ENCODE measurements at places on chromosomes 6 and 20.

DNA sequence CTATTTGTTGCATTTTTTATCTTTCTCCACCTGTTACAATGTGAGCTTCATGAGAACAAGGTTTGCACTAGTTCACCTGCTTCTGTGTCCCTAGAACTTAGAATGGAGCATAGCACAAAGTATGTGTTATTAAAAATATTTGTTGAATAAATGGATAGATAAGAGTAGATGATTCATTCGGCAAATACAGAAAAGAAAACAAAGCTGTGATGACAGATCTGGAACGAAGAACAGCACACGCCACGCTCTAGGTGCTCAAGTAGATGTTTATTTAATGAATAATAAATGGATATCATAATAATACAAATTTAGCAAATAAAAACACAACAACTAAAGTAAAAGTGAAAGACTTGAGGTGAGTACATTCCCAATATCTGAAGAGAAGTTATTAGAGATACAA, 273.1 kb downstream of the HAO1 start:
- DNase-seq, result no peak

GRCh38 chr6:4404415-4404814, 269.0 kb upstream of the ECI2 start:
- DNase-seq, result no peak

- DNase-seq, result no peak
Measured at GRCh38 chr6:65126667-65127066, 580.4 kb downstream of the EYS start.

GRCh38 chr6:29926413-29927274, 15.7 kb upstream of the HLA-A start:
- peak; percentile 86 for DNase-seq

GRCh38 chr20:34070079-34070439, 42.0 kb downstream of the EIF2S2 start:
- DNase-seq, result no peak

DNA sequence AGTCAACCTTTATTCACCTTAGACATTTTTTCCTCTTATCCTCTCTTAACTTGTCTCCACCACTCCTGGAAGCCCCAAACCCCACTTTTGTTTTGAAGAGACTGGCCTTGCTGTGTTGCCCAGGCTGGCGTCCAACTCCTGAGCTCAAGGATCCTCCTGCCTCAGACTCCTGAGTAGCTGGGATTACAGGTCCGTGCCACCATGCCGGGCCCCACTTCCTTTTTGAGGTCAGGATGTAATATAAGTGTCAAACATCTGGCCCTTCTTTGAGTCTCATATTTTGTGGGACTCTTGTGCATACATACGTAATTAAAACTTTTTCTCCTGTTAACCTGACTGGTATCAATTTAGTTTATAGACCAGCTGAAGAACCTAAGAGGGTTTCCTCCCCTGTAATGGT, 1.4 kb upstream of the CDK19 start:
- DNase-seq, result no peak

DNA sequence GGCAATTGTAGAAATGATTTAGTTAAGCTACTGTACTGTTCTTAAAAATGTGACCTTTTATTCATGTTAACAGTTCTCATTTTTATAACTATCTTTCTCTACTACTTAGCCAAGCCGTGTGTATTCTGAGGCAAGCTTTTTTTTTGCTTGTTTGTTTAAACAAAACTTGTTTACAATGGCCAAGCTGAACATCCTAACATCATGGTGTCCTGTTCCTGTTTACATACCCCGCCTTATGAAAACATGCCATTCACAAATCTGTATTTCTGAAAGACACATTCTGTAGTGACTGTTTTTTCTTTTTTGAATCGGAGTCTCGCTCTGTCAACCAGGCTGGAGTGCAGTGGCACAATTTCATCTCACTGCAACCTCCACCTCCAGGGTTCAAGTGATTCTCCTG, 140.9 kb downstream of the NCOA3 start:
- no peak for DNase-seq

DNA sequence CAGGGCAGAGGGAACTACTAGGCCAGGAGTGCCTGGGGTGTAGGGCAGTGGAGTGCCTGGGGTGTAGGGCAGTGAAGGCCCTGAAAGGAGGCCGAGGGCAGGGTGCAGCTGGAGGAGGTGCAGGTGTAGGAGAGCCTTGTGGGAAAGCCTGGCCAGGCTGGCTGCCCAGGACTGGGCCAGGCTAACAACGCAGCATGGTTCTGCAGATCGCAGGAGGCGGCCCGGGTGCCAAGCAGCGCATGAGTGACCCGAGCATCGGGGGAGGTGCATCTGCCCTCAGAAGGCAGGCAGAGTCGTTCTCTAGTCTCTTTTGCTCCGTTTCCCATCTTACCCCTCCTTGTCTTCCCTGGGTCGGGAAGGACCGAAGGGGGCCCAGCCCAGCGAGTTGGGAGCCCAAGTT, 151.5 kb upstream of the PHACTR3 start:
- DNase-seq, result no peak

GRCh38 chr20:41398408-41398807, 31.8 kb upstream of the EMILIN3 start:
- DNase-seq, result no peak

DNA sequence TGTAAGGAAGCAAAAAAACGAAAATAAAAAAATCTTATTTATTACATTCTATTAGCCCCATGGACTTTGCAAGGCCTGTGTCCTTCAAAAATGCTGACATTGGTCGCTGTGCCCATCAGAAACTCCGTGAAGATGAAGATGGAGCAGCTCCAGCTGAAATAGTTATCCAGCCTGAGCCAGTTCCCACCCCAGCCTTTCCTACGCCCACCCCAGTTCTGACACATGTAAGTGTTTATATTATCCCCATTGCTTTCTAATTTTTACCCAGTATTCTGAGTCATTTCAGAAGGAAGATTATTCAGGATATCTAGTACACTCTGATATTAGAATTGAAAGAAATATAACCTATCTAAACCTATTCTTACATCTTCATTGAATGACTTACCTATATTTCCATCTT, 217.7 kb downstream of the ARHGAP18 start:
- DNase-seq, result no peak

DNA sequence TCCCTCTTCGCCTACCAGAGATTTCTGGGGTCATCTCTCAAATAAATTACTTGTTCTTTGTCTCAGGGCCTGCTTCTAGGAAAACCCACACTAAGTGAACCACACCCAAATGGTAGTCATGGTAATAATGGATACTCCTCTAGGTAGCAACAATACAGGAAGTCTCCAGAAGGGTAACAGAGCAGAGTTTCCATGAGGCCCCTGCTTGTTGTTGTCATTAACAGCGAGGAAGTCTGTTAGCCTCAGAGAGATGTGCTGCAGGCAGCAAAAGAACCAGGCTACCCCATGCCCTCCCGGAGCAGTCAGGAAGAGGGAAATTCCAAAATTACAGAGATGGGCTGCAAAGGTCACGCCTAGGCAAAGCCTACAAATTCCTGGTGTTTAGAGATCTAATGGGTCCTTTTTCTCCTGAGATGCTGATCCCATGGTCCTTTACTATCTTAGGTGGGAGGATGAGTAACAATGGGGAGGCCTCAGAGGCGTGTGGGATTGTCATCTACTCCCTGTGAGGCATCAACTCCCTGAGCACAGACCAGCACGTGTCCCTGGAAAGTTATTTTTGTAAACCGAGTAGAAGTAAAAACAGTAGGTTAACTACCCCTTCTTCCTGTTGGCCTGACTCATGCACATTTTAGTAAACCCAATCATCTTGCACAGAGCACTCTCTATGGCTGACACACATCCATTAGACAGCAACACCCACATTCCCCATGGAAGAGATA, 10.1 kb downstream of the ISM1 start:
- DNase-seq, result peak; percentile 45

GRCh38 chr6:91083211-91083610, 496.3 kb upstream of the MAP3K7 start:
- no peak for DNase-seq

DNA sequence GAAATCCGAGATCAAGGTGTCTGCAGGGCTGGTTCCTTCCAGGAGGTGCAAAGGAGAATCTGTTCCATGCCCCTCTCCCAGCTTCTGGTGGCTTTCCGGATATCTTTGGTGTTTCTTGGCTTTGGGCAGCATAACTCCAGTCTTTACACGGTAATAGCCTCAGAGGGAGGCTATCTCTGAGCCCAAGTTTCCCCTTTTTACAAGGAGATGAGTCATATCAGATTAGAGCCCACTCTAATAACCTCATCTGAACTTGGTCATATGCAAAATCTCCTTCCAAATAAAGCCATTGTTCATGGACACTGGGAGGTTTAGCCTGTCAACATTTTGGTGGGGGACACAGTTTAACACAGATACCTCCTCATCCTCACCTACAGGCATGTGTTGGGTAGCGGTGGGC, 213.7 kb downstream of the ATXN1 start:
- no peak for DNase-seq

DNA sequence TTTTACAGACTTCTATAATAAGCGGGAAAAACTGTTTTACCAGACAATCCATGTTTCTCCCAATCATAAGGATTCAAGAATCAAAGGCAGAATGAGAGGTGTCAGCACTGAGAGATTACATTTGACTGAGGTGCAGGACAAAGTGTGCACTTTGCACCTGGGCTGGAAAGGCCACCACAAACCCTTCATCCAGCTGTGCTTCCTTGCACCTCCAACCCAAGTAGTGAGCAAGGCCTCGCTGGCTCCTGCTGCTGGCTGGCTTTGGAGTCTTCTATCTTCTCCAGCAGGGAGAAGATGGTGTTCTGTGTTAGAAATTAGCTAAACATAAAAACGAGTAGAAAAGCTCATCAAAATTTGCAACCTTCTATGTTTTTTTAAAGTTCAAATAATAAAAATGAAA, 77.7 kb downstream of the CHD6 start:
- DNase-seq, result no peak

GRCh38 chr6:119608994-119609393, 259.4 kb upstream of the MAN1A1 start:
- no peak for DNase-seq

DNA sequence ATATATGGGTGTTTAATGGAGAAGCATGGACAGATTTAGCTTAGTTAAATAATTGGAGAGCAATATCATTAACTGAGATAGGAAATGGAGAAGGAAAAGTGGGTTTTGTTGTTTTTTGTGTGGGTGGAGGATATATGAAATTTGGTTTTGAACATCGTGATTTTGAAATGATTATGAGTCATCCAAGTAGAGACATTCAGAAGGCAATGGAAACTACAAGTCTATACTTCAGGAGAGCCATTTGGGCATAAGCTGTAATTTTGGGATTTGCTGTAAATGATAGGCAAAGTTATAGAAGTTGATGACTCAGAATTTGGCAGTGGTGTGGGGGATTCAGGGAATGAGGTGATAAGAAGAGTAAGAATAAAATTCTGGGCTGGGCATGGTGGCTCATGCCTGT, 27.4 kb upstream of the FAM135A start:
- no peak for DNase-seq

DNA sequence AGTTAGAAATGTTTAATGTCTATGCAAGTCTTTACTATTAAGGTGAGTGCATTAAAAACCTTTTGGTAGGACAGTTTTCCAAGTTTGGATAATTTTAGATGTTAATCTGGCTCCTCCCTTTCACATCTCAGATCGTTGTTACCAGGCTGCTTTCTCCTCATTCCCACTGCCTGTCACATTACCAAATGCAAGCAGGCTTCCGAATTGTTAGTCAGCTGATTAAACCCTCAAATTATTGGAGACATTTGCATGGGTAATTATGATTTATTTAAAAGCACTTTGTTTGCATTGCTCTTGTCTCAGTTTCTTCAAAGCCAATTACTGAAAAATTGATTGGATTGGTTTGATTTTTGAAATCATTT, 816.5 kb downstream of the KIF16B start:
- DNase-seq, result no peak

GRCh38 chr20:55010761-55011160, 535.4 kb downstream of the DOK5 start:
- no peak for DNase-seq

DNA sequence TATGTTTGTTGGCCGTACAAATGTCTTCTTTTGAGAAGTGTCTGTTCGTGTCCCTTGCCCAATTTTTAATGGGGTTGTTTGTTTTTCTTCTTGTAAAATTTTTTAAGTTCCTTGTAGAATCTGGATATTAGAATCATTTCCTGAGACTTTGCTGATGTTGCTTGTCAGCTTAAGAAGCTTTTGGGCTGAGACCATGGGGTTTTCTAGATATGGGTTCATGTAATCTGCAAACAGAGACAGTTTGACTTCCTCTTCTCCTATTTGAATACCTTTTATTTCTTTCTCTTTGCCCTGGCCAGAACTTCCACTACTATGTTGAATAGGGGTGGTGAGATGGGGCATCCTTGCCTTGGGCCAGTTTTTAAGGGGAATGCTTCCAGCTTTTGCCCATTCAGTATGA, 82.6 kb downstream of the SLC24A3 start:
- no peak for DNase-seq

GRCh38 chr20:64000906-64001305, 20.0 kb downstream of the PRPF6 start:
- DNase-seq, result no peak

GRCh38 chr6:3905945-3906845, 57.0 kb downstream of the FAM50B start:
- DNase-seq, result no peak

- no peak for DNase-seq
Measured at GRCh38 chr6:21871831-21872230, 278.3 kb downstream of the SOX4 start.

- DNase-seq, result no peak
Measured at GRCh38 chr6:128155826-128156225, 255.0 kb upstream of the THEMIS start.

DNA sequence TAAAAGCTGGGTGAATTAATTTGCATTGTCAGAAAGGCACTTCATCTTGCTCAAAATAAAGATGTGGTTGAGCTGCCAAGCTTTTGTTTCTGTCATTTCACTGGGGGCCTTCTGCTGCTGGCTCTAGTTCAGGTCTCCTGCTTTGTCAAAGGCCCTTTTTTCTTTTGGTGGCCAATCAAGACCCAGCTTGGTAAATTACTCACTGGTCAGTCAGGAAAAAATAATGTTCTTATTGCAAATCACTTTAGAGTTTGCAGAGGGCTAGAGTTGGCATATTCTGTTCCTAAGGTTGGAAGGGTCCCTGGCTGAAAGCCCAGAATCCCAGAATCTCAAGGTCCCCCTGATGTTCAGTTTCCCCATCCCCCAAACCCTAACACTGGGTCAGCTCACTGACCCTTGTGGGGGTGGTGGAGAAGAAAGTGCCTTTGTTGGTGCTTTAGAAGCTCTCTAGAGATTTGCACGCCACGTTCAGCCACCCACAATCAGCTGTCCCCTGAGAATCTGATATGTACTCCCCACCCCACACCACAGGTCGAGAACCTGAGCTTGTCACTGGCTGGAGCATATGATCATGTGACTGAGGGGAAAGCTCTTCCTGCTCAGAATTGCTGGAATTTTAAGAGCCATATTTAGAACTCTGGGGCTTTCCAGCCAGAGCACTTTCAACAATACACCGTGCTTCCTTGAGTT, 21.7 kb upstream of the BNIP5 start:
- DNase-seq, result no peak

- DNase-seq, result no peak
Measured at GRCh38 chr6:21728141-21728540, 134.6 kb downstream of the SOX4 start.

DNA sequence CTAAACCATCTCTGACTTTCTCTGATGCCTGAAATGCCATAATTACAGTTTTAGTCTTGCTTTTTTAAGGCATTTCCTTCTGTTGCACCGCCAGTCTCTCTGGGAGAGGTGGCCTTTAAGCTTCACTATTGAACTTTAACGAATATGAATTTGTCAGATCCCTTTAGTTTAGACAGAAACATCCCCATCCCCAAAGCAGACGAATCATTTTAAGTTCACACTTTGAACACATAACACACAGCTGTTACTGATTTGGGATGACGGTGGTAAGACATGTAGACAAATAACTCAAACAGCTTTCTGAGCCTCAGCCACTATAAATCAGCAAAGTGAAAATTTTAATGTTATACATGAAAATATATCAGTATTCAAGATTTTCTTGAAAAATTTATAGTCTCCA, 7.2 kb upstream of the IPCEF1 start:
- DNase-seq, result no peak
